ENCODE measurements at places on chromosomes 4 and X. TPM values are rescaled to one million over a fixed set of nuclear protein-coding genes. Genes with fewer than 3 reads are reported as not detected.

Gene UGT2B11
- total RNA-seq, result not detected

Gene BEND2
- not detected for total RNA-seq

Gene RRH
- not detected for total RNA-seq

Gene LNX1
- not detected for total RNA-seq

Gene FREM3
- not detected for total RNA-seq

Gene CXCL10
- 0.18 TPM for total RNA-seq

Data from A549 treated with ZK216348 at 1 μM for 4 hours (cell line).